ENCODE measurements at places on chromosomes 3 and 15. TPM values are rescaled to one million over a fixed set of nuclear protein-coding genes. Genes with fewer than 3 reads are reported as not detected.
A peak's percentile ranks its signal among the peaks of the same experiment; 100 is the strongest.

- no peak for DNase-seq
Observed at GRCh38 chr3:151925876-151926275, 52.4 kb downstream of the SUCNR1 start.

DNA sequence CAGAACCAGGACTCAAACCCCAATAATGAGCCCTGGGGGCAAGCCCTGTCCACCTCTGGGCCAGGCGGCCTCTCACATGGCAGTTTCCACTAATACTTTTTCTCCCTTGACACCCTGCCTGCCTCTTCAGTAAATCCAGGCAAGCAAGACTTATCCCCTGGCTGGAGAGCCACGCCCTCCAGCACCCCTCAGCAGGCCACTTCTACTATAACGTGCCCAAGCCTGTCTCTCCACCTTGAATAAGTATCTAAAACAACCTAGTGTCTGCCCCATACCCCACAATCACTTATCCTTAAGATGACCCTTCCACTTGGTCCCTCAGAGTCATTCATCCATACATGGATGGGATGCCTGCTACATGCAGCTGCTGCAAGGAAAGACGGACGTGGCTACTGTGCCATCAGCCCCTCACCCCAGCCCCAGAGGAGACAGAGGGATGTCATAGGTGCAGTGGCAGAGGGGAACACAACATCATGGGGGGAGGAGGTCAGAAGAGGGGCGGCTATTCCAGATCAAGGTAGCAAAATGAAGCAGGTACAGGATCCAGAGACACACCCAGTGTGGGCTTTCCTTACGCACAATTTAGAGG is 63.4 kb downstream of the LRIG1 start:
- no peak for DNase-seq

- no peak for DNase-seq
Observed at GRCh38 chr15:26773917-26774316, 1.1 kb upstream of the GABRB3 start.

TAMM41 gene
- 27.3 TPM for total RNA-seq

GRCh38 chr3:150419076-150419868 is 11.2 kb downstream of the TSC22D2 start:
- no peak for DNase-seq

TRPC1 gene
- total RNA-seq, result 0.87 TPM

DNA sequence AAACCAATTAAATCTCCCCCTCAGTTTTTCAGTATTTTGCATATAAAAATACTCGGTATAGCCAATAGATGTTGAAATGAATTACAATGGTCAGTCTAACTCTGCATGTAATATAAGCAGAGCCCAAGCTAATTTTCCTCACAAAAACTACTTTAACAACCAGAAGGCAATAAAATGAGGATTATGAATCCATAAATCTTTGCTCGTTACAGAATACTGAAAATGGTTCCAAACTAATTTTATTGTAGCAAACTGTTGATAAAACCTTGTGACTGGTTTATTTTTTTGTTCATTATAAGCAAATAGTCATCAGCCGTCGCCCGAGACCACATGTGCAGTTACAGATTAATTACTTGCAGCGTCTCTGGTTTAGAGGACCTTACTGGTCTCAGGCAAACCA is 183.2 kb downstream of the SSR3 start:
- DNase-seq, result no peak

KLF15 gene
- total RNA-seq, result 2.0 TPM

DNA sequence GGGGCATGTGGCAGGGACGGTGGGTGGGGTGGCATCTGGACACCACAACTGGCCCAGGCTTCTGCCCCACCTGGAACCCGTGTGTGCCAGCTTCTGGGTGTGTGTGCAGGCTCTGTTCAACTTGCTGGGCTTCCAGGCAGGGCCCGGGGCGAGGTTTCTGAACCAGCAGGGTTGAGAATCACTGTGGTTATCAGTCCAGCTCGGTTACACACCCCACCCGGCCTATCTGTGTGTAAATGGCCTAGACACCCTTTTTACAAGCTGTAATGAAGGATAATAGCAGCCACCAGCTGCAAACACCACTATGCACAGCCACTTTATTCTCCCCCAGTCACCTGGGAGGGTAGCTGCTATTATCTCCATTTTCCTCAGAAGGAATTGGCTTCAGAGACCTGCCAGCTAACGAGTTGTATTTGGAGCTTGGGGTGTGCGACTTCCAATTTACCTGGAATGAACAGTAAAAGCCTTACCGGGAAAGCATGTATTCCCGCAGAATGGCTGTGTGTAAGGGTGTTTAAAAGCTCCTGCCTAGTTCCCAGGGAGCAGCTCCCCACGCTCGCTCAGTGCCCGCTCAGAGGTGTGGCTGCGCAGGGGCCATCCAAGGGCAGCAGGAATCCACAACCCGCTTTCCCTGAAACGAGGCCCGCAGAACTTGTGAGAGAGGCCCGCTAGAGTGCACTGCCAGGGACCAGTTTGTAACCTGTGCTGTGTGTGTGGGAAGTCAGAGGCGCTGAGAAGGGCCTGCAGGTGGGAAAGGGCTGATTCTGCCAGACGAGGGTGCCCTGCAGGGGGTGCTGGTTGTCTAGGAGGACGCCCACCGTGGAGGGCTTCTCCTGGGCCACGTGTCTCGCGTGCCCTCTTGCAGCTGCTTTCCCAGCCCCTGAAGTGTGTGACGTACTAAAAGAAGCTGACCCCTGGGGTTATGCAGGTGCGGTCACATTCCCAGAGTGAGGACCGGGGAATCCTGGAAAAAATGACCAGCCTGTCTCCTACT is 83.5 kb downstream of the C3orf70 start:
- DNase-seq, result peak; percentile 83

DNA sequence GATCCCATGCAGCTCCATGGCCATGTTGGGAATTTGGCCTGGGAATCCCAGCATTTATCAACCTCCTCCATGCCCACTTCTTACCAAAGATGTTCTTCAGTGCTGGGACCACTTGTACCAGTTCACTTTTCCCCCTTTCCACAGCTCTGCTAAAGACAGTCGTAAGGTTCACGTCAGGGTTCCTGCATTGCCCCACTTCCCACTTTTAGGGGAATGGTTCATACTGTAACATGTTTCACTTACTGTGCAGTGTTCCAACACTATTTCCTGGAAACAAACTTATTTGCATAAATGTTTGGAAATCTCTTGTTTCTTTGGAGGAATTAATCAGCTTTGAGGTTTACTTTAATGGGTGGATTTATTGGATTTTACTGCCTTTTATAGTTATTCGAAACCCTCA is 17.0 kb downstream of the APH1B start:
- no peak for DNase-seq

RLBP1 gene
- 2.1 TPM for total RNA-seq

DNA sequence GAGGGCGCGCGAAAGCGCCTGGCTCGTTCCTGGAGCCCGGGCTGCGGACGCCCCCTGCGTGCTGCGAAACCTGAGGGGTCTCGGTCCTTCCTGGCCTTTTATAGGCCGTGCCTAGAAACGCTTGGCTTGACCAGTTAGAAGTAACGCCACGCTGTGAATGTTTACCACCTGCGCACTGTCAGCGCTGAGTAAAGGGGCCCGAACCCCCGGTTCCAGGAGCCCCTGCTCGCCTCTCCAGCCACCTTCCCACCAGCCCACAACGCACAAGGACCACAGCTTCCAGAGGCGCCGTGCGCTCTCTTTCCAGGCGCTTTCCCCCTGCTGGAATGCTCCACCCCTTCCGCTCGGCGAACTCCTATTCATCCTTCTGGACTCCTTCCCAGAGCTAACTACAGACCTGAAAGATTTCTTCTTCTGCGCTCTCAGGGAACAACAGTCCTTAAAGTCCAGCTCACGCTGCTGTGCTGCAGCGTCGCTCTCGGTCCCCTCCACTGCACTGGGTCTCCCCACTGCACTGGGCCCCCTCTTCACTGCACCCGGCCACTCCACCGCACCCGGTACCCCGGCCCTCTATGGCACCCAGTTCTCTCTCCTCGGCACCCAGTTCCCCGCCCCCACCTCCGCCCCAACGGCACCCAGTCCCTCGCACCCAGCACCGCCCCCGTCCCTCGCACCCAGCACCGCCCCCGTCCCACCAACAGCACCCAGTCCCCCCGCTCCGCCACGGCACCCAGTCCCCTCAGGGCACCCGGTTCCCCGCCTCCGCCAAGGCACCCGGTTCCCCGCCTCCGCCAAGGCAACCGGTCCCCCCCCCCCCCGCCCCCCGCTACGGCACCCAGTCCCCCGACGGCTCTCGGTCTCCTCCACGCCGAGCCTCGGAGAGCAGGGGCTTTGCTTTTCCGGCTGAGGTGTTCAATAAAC is 69.8 kb downstream of the SQOR start:
- DNase-seq, result peak; percentile 57

- DNase-seq, result no peak
Observed at GRCh38 chr3:126948980-126949535, 33.9 kb upstream of the PLXNA1 start.

DNA sequence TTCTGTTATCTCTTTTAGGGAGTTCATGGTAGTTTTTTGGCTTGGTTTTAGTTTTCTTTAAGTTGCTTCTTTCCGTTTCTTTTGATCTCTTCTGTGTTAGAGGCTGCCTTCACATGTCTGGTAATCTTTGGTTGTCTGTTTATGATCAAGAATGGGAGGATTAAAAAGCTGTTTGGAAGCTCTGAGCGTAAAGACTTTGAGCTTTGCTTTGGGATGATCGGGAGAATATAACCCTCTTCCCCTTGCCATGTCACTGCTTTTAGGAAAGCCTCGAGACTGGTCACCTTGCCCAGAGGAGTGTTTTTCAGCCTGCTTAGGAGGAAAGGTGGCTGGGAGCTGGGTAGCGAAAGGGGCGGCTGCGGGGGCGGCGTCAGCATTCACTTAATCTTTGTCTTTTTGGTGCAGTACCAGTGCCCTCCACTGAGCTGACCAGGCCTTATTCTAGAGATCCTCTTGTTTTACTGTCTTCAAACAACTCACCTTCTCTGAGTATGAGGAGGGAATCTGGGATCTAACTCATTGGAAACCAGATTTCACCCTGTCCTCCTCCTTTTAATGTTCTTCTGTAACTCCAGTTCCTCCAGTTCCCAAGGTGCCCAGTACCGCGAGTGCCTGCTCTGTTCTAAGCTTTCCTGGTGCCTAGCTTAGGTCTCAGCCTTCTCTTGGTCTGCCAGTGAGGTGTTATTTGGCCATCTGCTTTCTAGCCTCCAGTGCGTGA is 15.5 kb downstream of the TATDN2 start:
- DNase-seq, result no peak

- DNase-seq, result peak; percentile 10
Observed at GRCh38 chr3:30437171-30437601, 169.2 kb upstream of the TGFBR2 start.
